ENCODE measurements at places on chromosomes 7 and 10.

- no peak for DNase-seq
Observed at GRCh38 chr7:45718464-45719330, 144.5 kb downstream of the ADCY1 start.

DNA sequence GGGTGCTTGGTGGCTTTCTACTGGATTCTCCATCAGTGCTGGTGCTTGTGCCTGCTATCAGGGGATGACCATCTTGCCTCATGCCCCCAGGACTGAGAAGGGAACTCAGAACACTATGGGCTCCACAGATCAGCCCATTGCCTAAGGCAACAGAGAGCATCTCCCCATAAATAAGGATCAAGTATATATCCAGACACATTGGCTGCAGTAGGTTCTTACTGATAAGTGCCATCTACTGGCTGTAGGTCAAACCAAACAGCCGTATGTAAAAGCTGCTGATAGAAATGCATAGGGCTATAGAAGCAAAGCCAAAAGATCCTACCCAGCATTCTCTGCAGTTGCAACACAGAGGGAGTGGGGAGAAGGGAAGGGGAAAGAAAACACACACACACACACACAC, 153.7 kb downstream of the CDK14 start:
- DNase-seq = no peak

DNA sequence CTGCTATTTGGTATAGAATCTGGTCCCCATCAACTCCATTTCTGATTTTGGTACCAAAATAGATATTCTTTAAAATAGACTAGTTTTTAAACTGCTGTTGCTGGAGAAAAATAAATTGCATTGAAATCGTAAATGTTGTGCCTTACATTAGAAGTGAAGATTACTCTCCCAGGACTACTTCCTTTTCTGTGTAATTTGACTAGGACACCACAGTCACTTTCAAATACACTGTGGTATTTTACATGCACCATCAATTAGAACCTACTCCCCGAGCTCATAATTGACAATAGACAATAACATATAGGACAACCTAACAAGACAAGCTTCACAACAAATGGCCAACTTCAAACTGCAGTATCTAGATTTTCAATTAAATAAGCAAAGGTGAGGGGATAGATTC, 211.5 kb downstream of the DGKB start:
- no peak for DNase-seq

DNA sequence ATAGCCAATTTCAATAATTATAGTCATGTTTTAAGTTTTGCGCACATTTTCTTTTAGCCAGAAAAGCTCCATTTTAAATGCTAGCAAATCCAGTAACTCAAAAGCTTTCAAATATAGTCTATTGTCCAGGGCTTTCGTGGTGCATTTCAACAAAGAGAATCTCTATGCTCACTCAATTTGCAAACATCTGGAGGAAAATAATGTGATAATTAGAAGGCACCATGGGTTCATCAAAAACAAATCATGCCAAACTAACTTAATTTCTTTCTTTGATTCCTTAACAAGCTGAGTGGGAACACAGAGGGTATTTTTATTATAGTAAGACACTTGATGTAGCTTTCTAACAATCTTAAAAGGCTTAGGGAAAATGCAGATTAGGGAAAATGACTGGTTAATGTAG, 179.8 kb downstream of the NXPH1 start:
- DNase-seq = no peak

GRCh38 chr7:48611993-48612392, 312.4 kb upstream of the CDC14C start:
- DNase-seq = no peak

- no peak for DNase-seq
Observed at GRCh38 chr7:129257168-129257567, 32.3 kb downstream of the AHCYL2 start.

DNA sequence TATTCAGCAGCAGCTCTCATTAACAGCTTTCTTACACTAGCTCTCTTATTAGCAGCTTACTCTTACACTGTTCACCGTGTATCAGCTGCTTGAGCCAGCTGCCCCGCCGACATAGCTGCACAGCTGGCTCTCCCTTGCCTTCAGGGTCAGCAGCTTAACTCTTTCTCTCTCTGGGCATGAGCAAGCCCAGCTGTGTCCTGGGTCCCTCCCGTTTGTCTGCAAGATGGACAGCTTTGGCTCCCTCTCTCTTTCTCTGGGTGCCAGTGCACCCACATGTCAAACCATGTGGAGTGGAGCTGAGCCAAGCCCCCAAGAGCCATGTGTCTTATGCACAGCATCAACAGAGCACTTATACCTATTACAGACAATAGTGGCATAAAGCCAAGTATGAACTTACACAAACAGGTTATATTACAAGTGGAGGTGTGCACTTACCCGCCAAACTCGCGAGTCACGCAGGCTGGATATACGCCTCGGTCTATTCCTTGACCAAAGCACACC, 35.7 kb upstream of the MTPAP start:
- no peak for DNase-seq

DNA sequence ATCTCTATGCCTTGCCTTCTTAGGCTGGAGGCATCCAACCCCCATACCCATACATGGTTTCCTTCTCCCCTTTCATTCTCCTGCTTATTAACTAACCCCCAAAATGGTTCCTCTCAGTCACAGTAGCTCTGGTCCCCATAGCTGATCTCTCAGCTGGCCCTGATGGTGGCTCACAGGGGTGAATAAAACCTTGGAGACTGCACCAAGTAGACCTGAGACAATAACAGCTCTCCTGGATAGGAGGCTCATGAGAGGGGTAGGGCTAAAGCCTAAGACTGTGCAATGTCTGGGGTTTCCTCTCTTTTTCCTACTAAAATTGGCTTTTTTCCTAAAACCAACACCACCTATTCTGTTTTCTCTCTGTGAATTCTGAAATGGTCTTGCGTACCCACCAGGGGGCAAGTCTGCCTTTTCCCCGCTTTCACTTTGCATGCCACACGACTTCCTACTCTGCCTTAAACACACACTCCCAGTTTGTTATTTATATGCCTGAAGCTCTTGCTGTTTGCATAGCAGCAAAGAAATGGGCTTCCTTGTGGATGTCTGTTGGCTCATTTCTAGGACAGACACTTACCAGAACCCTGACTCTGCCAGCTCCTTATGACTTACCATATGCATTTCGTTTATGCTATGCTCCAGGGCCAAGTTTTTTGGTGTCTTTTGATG, 18.4 kb upstream of the PON1 start:
- no peak for DNase-seq

- no peak for DNase-seq
Observed at GRCh38 chr10:122419876-122420623, 34.4 kb upstream of the ARMS2 start.

DNA sequence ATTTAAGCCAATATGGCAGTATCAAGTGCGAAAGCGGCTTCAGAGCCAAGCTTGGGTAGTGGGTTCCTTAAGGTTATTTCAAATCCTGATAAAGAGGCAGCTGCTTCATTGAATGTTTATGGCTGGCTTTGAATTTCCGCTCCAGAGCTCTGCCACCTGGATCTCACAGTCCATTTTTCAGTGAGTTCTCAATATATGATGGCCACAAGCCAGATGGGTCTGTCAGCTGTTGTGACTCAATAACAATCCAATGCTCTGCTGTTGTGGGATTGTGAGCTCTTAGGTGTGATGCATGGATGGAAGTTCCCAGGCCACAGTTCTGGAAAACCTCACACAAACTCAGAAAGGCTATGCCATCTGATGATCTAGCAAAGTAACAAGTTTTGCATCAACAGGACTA, 743.8 kb upstream of the LRRN3 start:
- no peak for DNase-seq
